ENCODE measurements at places on chromosomes 6 and 20.

DNA sequence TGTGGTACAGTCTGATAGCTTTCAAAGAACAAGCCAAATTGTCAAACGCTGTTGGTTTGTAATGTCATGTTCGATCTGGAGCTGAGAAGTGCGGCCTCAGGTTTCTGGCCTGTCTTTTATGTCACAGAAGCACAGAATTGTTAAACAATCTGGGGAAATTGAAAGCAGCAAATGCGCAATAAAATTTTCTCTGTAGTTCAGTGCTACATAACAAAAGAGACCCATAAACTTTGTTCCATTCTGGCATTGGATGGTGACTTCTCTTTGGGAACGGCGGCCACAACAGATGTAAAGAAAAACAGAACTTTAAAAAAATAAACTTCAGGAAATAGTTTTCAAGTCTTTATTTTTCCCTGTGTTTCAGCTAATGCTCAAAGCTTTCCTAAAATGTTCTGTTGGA is 106.9 kb downstream of the PRL start:
- DNase-seq = no peak

DNA sequence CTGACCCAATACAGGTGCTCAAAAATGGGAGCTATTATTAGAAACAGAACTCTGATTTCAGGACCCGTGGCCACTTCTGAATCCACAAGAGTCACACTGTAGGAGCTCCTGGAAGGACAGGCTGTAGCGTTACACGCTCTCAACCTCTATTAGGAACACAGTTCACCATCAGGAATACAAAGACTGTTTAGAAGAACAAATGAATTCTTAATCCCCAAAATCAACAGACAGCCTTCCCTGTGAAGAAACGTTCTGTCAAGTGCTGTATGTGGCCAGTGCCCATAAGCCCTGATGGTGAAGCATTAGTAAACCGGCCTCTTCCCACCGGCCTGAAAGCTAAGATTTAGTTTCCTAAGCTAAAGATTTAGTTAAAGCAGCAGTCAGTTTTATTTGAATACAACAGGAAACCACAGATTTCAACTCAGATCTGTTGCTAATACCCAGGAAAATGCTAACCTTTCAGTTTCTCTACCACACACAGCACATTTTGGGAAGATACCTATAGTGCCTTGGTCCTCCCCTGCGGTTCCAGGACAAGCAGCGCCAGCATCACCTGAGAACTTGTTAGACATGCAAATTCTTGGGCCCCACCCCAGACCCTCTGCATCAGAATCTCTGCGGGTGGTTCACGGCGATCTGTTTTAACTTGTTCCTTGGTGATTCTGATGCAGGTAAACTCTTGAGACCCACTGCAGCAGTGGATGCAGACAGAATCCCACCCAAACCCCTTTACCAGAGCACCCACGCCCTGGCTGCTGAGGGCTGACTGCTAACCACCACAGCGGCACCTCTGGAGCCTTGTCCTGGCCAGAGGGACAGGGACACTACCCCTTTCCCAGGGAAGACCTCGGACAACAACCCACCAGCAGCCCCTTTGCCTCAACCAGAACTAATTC is 33.4 kb downstream of the MTRES1 start:
- DNase-seq = no peak

GRCh38 chr6:21099338-21100314 is 493.9 kb upstream of the SOX4 start:
- DNase-seq = no peak

DNA sequence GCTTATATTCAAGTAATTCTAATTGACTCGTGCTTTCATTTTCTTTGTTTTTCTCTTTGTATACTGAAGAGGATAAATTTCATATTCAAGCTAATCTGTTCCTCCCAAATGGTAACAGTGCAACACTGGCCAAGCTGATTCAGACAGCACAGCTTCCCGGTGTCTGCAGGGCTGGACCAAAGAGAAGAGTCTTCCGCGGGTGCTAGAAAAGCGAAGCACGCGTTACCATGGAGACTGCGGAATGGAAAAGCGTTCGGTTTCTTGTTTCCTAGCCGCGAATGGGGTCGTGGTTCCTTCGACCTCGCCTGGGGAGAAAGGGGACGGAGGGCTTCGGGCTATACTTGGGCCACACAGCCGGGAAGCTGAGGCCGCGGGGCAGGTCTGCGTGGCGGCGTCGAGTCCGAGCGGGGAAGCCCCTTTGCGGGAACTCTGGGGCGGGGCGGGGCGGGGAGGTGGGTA is 6.2 kb upstream of the ZNF311 start:
- peak; percentile 20 for DNase-seq

DNA sequence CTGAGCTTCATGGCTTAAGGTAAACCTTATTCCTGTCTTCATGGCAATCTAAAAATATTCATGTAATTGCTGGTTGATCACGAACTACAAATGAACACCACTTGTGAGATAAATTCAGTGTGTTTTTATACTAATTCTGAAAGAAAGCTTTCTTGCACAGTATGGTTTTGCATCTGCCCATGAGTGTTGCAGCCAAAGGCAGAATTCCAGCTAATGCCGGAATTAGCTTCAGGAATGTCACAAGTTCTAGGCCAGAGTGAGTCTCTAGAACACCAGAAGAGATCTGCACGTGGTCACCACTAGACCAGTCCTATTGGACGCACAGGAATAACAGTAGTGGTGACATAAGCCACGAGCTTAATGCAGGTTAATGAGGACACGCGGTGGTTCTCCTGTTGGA is 223.7 kb downstream of the CDH4 start:
- no peak for DNase-seq

GRCh38 chr20:49338061-49338460 is 60.2 kb upstream of the ZNFX1 start:
- DNase-seq = no peak

- DNase-seq = peak; percentile 51
Measured at GRCh38 chr6:2959909-2960719, 11.3 kb downstream of the SERPINB6 start.

- DNase-seq = no peak
Measured at GRCh38 chr6:138752017-138752416, 21.6 kb upstream of the CCDC28A start.

DNA sequence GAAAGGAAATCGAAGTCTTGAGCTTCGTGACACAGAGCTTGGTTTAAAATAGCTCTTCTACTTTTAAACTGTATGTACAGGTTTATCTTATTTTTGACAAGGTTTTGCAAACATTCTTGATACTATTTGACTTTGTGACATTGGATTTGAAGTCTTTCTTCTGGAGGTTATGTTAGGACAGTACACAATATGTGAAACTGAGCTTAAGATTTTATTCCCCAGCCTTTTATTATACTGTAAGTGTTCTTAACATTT is 95.2 kb upstream of the BTBD3 start:
- DNase-seq = no peak

DNA sequence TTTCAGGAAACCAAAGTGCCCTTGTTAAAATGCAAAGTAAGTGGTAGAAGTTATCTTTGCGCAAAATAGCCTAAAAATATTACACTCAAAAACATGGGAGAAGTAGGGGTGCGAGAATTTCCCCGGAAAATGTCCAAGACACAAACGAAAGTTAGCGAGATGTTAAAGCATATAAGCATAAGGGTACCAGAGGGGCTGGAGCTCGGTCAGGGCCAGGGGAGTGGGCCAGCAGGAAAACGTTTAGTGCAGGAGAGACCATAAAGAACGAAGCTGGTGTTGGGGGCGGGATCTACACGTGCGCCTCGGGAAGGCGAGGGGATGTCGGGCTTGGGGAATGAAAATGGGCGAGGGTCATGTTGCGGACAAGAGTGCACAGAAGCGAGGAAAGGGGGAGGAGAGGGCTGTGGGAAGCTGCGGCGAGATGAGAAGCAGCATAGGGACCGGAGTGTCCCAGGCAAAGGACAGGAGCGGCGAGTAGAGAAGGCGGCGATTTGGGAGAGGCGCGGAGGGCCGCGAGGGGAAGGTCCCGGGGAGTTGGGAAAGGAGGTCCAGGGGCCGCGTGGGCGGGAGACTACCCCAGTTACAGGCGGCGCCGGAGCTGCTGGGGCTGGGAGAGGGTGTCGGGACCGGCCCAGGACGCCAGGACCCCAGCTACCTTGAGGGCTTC is 600 bp downstream of the XPO5 start:
- no peak for DNase-seq

DNA sequence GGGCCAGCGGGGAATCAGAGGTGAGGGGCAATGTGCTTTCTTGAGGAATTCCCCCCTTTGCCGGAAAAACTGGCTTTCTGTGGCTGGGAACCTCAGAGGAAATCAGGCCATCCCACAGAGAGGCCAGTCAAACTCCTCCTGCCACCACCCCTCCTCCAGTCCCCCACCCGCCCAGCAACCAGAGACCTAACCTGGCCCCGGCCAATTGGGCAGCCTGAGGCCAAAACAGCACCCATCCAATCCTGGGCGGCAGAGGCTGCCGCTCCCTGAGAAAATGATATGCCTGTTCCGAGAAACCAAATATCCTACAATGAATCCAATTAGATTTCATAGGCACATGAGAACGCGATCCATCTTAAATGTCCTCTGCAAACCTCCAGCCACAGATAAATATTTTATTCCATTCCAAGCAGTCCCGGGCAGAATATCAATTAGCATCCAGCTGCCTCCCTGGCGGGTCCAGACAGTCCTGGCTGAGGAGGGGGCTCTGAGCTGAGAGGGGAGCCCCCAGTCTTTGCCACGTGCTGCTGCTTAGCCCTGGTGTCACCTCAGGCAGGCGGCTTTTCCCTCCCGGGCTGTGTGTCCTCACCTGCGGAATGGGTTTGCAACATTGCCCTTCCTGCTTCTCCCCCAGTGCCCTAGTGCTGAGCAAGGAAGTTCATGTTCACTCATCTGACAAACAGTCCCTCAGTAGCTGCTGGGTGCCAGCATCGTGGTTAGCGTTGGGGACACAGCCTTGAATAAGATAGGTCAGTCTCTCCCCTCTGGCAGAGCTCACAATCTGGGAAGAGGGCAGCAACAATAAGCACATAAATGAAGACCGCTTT is 95.0 kb downstream of the DLGAP4 start:
- DNase-seq = no peak

DNA sequence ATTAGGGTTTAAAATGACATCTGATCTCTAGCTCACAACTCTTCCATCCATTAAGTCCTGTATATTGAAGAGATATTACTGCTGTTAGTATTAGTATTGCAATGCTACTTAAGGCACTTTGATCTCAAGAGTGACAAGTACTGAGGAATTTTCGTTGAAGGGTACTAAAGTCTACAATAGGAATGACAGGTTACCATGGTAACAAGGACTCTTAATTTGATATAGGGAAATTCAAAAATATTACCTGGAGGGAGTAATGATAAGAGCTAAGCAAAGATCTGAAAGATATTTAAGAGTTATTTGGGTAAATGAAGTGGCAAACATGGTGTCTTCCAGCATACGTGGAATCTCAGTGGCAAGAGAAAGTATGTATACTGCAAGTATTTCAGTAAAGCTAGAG is 518.0 kb upstream of the SLC35B3 start:
- DNase-seq = no peak

- peak; percentile 85 for DNase-seq
Measured at GRCh38 chr20:10079964-10080363, 45.2 kb downstream of the ANKEF1 start.

DNA sequence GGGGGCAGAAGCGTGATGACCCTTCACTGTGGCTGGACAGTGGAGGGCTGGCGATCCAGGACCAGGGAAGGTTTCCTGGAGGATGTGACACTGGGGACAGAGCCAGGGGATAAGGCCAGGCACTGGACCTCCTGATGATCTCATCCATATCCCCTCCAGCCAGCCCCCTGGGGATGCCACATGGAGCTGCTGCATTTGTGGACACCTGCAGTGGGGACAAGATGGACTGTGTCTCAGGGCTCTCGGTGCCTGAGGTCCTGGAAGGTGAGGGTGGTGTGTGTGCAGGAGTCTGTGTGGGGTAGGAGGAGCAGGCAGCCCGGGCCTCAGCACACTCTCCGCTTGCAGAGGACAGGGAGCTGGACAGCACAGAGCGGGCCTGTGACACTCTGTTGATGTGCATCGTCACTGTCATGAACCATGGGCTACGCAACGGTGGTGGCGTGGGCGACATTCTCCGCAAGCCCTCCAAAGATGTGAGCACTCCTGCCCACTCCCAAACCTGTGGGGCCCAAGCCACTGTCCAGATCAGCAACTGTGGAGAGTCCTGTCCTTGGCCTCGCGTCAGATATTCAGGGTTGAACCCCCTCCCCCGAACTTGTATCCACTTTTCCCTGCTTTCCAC is 19.9 kb downstream of the UQCC2 start:
- no peak for DNase-seq

DNA sequence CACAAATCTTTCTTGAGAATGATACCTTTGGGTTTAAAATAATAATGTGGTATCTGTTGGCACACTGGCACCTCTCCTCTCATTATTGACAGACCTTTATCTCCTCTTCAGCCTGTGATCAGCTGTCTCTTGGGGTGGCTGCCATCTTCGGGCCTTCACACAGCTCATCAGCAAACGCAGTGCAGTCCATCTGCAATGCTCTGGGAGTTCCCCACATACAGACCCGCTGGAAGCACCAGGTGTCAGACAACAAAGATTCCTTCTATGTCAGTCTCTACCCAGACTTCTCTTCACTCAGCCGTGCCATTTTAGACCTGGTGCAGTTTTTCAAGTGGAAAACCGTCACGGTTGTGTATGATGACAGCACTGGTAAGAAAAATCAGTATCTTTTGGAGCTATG is 232.8 kb downstream of the GRIK2 start:
- no peak for DNase-seq

- no peak for DNase-seq
Measured at GRCh38 chr6:24887545-24888140, 48.1 kb downstream of the RIPOR2 start.

GRCh38 chr20:25340380-25340779 is 50.3 kb downstream of the ABHD12 start:
- DNase-seq = no peak

DNA sequence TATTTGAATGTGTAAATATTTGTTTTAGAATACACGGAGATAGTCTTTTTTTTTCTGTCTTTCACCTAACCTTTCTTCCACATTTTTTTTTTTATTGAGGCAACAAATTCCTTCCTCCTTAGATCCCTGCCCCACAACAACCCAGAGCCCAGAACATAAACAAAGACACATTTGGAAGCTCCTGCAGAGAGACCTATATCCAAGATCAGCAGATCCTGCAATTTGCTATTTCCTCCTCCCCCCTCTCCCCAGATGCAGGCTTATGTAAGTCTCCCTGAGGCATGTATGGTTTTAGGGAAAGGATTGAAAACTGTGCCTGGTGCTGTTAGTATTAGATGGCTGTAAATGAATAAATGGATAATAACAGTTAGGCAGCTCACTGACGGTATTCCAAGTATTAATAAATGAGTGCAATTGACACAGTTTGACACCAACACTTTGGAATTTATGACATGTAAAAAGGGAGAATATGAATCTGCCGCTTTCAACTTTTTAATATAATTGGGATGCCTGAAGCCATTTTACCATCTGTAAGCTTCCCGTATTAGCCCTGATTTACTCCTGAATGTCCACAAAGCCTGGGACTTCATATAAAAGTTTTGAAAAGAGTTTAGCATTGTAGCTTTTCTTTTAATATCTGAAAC is 608.3 kb upstream of the CITED2 start:
- DNase-seq = no peak

Data from NCI-H226 (cell line).